ENCODE measurements at places on chromosomes 12 and 14.

DNA sequence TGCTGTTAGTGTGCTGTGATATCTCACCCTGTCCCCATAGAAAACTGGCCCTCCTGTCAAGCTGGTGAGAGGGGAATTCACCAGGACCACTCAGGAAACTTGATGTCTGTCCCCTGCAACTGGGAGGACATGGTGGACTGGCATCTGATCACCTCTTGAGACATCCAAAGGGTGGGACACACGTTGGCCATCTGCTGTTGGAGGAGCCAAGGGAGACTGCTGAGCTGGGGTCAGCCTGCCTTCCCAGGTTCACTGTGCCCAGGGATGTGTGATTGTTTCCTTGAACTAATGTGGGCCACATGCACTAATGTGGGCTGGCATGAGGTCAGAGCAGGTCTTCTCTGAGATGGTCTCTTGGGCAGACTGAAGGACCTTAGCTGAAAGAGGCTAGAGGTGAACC, 16.7 kb upstream of the TMEM229B start:
- no peak for DNase-seq

- DNase-seq = peak; percentile 67
Observed at GRCh38 chr12:79274501-79275064, 410.0 kb downstream of the SYT1 start.

GRCh38 chr14:59037620-59038019, 150.8 kb upstream of the DAAM1 start:
- DNase-seq = no peak

- no peak for DNase-seq
Observed at GRCh38 chr14:94170136-94170535, 4.0 kb upstream of the PPP4R4 start.

GRCh38 chr14:99055816-99056215, 216.2 kb downstream of the BCL11B start:
- DNase-seq = peak; percentile 72

DNA sequence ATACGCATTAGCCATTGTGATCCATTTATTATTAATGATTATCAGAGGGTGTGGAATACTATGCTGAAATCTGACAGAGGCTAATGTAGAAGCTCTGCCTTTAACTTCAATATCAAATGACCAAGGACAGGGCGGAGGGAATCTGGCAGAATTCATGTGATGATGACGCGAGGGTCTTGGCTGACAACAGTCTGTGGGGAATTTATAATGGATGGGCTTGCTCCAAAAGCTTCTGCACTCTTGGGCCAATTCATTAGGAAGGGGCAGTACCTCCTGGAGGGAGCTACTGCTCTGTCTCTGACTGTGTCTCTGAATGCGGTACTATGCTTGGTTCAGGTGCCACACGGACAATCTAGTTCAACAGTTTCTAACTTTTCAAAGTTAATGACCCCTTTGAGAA, 46.2 kb downstream of the GALNT8 start:
- no peak for DNase-seq

- no peak for DNase-seq
Observed at GRCh38 chr14:95255013-95255412, 64.7 kb downstream of the CLMN start.

Data from MV-4-11 (cell line).